Uterus (tissue), 4 donors: ENCODE measurements at places on chromosomes 1 and 21.

DNA sequence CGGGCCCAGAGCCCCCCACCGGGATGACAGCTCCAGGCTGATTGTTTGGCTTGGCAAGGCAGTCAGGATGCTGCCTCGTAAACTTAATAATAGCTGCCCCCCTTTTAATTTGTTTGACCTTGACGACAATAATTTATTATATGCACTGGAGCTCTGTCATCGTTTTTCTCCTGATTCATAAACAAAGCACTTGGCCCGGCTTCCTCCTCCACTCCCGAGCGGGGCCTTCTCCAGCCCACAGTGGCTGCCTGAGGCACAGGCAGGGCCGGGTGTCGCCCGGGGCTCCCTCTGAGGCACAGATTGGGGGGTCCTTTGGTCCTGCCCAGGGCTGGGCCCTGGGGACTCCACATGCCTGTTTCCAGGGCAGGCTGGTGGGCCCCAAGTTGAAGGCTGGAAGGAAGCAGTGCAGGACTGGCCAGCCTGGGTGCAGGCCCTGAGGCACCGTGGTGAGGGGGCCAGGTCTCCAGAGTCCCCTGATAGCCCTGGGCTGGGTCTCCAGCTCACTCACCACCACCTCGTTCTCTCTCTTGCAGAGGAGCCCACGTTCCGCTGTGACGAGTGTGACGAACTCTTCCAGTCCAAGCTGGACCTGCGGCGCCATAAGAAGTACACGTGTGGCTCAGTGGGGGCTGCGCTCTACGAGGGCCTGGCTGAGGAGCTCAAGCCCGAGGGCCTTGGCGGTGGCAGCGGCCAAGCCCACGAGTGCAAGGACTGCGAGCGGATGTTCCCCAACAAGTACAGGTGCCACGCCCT lies 52.0 kb upstream of the ARHGEF16 start:
- DNase-seq: no peak

GRCh38 chr1:58331156-58331555 lies 215.4 kb downstream of the OMA1 start:
- DNase-seq: no peak

- DNase-seq: no peak
These were observed 8.1 kb downstream of the GABPA start for GRCh38 chr21:25742900-25743299.

DNA sequence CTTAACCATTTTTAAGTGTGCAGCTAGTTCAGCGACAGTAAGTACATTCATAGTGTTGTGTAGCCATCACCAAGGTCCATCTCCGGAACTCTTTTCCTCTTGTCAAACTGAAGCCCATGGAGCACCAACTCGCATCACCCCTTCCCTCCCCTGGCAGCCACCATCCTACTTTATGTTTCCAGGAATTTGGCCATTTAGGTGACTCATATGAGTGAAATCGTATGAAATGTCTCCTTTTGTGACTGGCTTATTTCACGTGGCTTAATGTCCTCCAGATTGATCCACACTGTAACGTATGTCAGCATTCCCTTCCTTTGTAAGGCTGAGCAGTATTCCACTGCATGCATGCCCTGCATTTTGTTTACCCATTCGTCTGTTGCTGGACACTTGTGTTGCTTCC lies 2.5 kb downstream of the COL6A2 start:
- DNase-seq: no peak

- no peak for DNase-seq
These were observed 26.4 kb upstream of the LAMC1 start for GRCh38 chr1:182996816-182997215.

DNA sequence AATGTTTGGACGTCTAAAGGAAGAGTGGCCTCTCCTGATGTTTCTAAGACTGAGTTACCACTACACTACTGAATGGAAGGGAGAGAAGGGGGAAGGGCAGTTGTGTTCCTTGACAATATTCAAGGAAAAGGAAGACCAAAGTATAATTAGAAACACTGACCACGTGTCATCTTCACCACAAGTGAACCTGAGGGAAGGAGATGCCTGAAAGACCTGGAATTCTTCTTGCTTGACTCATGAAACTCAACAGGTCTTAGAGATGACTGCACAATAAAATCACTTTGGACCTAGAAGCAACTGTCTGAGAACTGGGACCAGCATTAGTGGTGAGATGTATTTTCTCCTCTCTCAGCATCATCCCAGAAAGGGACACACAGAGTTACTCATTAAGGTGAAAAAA lies 56.7 kb downstream of the PTPN14 start:
- no peak for DNase-seq

- no peak for DNase-seq
These were observed 20.1 kb downstream of the TP73 start for GRCh38 chr1:3672231-3672970.

DNA sequence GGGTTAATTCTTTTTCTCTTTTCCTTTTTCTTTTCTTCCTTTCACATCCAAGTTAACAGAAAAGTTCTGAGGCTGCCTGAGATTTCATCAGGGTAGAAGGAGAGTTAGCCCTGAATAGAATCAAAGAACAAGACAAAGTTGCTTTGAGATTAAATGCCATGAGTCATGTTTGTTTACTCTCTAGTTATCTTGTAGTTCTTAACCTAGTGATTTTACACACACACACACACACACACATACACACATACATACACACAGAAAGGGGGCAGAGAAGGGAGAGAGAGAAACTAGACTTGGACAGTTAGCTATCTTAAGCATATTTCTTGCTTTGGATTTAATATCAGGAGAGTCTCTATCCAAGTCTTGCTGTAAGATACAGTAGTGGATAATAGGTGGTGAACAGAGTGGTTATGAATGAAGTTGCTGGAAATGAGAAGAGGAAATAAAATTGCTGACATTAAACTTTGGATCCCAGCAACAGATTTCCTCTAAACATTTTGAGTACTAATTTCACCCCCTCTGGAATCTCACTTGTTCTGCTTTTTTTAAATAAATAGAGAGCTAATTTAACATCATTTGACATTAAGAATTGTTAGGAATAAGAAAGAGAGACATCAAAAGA lies 19.9 kb downstream of the PLA2G4A start:
- DNase-seq: no peak

DNA sequence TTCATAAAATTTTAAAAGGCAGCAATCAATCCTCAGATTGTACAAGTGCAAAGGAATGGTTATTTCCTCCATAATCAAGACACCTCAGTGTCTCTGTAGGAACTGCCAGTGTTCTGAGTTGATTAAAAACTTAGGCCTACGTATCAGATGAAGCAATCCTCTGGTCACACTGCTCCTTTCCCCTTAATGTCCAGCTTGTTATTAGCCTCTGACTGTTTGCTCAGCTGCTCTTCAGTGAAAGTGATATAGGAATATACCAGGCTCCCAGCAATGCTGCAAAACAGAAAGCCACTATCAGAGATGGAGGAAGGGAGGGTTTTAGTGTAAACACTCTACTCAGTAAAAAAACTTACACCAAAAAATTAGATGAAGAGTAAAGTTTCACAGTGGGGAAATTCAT lies 49.8 kb downstream of the SLC35D1 start:
- no peak for DNase-seq

- DNase-seq: no peak
These were observed 127.9 kb downstream of the CLIC6 start for GRCh38 chr21:34796518-34797200.

- DNase-seq: no peak
These were observed 15.8 kb upstream of the RGS13 start for GRCh38 chr1:192620071-192620635.

- no peak for DNase-seq
These were observed 1331.1 kb downstream of the MRPL39 start for GRCh38 chr21:24276204-24276603.

GRCh38 chr1:212421165-212421564 lies 6.5 kb upstream of the PACC1 start:
- no peak for DNase-seq

DNA sequence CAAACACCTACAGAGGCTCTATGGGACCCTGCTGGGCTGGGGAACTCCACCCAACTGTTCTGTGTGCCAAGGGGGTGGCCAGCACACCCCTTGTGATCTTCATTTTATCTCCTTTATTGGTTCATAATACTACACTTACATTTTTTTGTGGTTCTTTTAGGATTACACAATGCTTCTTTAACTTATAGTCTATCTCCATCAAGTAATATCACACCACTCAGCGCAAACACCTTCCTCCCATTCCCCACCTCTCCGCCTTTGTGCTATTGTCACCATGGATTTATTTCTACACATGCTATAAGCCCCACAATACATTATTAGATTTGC lies 15.9 kb downstream of the EFNA3 start:
- no peak for DNase-seq

GRCh38 chr1:230303822-230304221 lies 122.3 kb downstream of the PGBD5 start:
- DNase-seq: no peak

DNA sequence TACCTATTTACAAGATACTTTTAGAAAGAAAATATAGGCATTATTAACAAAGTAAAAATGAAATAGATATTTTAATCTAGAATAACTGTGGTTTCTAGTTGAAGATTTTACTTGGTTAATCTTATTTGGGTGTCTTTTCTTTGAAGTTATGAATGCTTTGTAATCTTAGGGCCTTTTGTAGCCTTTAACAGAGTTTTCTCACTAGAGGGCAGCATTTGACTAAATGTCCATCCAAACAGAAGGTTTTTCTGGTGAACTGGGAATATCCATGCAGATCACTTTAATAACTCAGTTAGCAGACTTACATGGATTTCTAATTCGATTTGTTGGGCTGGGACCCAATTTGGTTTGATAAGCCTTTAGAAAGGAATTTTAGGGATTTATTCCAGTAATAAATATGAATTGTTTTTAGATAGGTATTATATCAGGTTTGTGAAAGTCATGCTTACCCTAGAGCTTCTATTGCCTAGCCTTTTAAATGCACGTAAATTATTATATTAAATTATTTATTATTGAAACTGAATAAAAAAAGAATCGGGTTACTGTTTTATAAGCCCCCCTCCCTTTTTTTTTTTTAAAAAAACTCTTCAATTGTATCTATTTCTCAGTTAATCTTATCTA lies 119.7 kb downstream of the ZNF326 start:
- no peak for DNase-seq

GRCh38 chr1:62142496-62142895 lies 52.2 kb upstream of the L1TD1 start:
- DNase-seq: no peak

- no peak for DNase-seq
These were observed 498.2 kb upstream of the C1orf87 start for GRCh38 chr1:60571811-60572210.

GRCh38 chr1:119631433-119632102 lies 16.5 kb downstream of the ZNF697 start:
- DNase-seq: peak; percentile 93

- no peak for DNase-seq
These were observed 48.8 kb upstream of the RAP1A start for GRCh38 chr1:111570781-111571181.

DNA sequence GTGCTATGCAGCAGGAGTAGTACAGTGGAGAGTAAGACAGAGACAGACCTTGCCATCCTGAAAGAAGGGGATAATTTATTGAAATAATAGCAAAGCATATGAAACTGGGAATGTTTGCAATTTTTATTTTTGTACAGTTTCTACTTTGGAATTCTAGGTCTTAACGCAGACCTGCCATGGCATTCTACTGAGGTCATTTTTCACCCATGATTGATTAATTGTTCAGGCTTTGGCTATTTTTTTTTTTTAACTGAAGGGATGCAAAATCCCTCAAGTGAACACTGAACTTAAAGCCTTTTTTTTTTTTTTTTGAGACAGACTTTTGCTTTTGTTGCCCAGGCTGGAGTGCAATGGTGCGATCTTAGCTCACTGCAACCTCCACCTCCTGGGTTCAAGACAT lies 27.1 kb downstream of the MTF2 start:
- no peak for DNase-seq

GRCh38 chr1:207321790-207322645 lies 540 bp downstream of the CD55 start:
- no peak for DNase-seq

GRCh38 chr1:33502726-33503125 lies 30.3 kb downstream of the ZSCAN20 start:
- DNase-seq: no peak

GRCh38 chr1:112727716-112728115 lies 12.6 kb upstream of the PPM1J start:
- DNase-seq: no peak

DNA sequence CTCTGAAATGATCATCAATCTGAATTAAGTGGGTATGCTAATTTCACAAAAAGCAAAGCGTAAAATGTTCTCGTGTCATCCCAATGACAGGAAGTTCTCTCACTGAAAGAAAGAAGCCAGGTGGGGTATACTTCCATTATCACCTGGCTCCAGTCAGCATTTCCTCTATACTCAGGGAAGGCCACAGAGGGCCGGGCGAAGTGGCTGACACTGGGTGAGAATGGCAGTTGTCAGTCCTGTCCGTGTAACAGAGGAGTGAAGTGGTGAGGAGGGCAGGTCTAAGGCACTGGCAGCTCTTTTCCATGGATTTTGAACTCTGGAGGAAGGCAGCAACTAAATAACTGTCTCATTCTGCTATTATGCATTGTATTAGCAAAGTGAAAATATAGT lies 60.4 kb downstream of the CAPN2 start:
- no peak for DNase-seq

GRCh38 chr1:178341261-178341956 lies 155.4 kb downstream of the CLEC20A start:
- DNase-seq: peak; percentile 25

DNA sequence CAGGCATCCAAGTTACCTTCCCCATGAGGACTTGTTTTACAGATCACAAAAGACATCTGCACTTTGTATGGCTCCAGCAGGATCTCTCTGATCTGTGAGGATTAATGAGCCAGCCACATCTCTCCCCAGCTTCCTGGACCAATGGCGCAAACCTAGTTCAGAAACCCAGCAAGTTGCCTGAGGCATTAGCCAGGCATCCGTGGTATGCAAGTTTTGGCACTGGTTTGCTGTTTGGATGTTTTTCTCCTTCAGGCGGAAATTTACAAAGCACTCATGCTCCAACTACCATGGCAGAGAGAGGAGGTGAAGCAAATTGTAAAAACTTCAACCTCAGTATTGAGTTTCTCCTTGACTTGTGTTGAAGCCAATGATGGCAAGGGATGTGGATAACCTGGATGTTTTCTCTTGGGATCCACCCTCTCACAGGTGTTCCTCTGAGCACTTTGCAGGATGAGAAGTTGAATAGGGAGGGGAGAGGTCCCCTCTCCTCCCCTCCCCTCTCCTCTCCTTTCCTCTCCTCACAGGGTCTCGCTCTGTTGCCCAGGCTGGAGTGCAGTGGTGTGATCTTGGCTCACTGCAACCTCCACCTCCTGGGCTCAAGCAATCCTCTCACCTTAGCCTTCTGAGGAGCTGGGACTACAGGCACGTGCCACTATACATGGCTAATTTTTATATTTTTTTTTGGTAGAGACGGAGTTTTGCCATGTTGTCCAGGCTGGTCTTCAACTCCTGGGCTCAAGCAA lies 25.6 kb upstream of the ENO1 start:
- peak; percentile 46 for DNase-seq

DNA sequence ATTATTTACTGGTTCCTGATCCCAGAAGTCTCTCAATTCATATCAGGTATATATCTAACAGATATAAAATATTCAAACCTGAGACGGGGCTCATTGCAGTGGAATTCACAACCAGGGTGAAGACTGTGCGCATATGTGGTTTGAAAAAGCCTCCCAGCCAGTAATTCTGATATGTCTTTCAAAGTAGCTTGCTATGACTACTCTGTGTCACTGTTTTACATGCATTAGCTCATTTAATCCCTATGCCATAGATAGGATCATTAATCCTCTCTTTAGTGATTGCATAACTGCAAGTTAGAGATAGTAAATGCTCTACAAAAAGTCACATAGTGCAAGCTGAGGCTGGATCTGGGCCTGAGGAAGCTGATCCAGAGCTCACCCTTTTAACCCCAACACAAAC lies 251.4 kb downstream of the FMN2 start:
- DNase-seq: no peak

- DNase-seq: no peak
These were observed 253.3 kb upstream of the ADGRL2 start for GRCh38 chr1:81547261-81547911.

- peak; percentile 86 for DNase-seq
These were observed at the start of gene ACOT11 for GRCh38 chr1:54547601-54548388. TSS of gene ACOT11 (plus strand) at chr1:54548228. CDS start at chr1:54548310, 82 bp downstream.
